Hindlimb muscle (tissue), 1 donor: ENCODE measurements at places on chromosomes 3 and 15.

DNA sequence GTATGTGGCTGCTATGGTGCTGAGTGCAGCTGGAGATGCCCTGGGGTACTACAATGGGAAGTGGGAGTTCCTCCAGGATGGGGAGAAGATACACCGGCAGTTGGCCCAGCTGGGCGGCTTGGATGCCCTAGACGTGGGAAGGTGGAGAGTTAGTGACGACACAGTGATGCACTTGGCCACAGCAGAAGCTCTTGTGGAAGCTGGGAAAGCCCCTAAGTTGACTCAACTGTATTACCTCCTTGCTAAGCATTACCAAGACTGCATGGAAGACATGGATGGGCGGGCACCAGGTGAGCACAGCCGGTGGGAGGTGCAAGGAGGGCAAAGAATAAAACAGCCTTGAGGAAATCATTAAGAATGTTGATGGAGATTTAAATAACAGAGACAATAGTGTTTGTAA is 2.9 kb downstream of the ADPRH start:
- no peak for DNase-seq

GRCh38 chr3:119098619-119099222 is 47.2 kb upstream of the TEX55 start:
- peak; percentile 30 for DNase-seq

DNA sequence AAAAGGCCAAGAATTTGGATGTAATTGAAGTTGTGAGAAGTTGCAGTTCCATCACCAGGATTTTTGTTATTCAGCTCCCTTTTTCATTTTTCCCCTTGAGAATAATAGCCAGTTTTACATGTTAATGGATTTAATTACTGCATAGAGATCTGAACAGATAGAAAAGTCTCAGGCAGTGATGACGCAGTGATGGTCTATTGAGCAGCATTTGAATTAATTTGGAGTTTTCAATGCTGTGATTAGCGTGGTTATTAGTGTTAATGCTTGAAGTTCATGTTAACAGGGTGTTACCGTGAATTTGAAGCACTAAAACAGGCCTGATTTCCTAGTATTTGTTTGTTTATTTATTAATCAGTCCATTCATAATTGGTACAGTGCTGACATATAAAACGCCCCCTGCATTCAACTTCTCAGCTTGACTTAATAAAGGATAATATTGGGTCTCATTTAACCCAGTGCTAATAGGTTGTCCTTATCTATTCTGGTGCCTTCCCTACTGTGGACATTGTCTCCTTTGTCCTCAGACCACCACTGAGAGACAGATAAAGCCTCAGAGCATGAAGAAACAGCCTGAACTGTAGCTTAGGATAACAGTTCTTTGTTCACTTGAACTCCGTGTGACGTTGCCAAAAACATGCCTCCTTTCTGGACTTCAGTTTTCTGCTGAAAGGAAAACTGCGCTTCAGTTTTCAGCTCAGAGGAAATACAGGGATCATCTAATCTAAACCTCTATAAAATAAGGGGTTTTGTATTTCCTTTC is 82.4 kb downstream of the RTP4 start:
- no peak for DNase-seq

- DNase-seq = no peak
These were observed 12.0 kb upstream of the RASGRF1 start for GRCh38 chr15:79102595-79102994.

GRCh38 chr3:67462187-67462586 is 192.2 kb downstream of the SUCLG2 start:
- DNase-seq = no peak

- DNase-seq = no peak
These were observed 647.0 kb upstream of the SGO1 start for GRCh38 chr3:20832963-20833362.

- DNase-seq = peak; percentile 40
These were observed 94.3 kb downstream of the CEMIP start for GRCh38 chr15:80873366-80873952.

DNA sequence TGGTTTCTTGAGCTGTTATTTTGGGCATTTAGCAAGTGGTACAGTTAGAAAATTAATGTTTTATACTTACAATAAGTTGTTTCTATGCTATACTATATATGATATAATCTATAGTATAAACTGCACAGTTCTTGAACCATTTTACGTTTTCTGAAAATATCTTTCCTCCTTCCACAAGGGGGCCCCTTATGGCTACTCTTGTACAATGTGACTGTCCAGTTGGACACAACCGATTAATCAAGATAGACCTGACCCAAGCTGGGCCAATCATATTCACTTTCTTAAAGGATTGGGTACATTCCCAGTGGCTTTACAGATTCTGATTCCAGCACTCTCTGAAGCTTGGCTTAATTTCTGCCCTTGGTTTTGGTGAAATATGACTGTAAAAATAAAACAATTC is 953.4 kb downstream of the AGBL1 start:
- DNase-seq = no peak

DNA sequence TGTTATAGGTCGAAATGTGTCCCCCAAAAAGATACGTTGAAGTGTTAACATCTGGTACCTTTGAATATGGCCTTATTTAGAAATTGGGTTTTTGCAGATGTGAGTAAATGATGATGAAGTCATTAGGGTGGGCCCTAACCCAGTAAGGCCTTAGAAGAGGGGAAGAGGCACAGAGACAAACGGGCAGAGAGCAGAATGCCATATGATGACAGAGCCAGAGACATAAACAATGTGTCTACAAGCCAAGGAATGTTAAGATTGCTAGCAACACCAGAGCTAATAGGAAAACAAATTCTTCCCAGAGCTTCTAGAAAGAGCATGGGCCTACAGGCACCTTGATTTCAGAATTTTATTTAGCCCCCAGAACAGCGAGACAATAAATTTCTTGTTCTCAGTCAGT is 693.1 kb upstream of the NECTIN3 start:
- no peak for DNase-seq

DNA sequence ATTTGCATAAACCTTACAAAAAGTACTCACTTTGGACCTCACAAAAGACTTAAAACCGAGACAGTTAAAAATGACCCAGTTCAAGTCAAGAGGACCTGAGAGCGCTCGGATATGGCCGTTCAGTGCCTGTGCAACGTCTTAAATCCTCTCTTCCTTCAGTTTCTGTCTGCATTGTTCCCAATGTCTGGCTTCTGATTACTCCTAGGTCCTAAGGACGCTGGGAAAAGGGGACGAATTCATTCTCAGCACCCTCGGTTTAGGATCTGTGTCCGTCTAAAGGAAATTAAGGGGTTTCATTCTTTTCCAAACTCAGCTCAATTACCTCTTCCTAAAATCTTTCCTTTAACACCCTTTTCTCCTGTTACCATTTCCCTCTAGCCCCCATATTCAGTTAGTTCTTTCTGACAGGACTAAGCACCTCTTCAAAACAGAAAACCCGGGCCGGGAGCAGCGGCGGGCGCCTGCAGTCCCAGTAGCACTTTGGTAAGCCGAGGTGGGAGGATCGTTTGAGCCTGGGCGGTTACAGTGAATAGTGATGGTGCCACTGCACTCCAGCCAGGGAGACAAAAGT is 970 bp downstream of the DPPA4 start:
- DNase-seq = peak; percentile 30

- no peak for DNase-seq
These were observed 657 bp downstream of the PATL2 start for GRCh38 chr15:44710236-44711095.

GRCh38 chr15:77619883-77620282 is 12.8 kb downstream of the LINGO1 start:
- DNase-seq = no peak

- no peak for DNase-seq
These were observed 133.2 kb downstream of the ALDH1A2 start for GRCh38 chr15:57932348-57932747.

GRCh38 chr15:23687143-23687470 is at the start of gene NDN:
NDN (minus strand) TSS chr15:23687305; CDS start chr15:23687217, 88 bp downstream.
- DNase-seq = peak; percentile 81

GRCh38 chr3:100796556-100796955 is 87.3 kb downstream of the TFG start:
- no peak for DNase-seq

GRCh38 chr3:24765399-24765798 is 270.7 kb upstream of the THRB start:
- DNase-seq = no peak

GRCh38 chr15:75648156-75649000 is 666 bp downstream of the SNX33 start:
- peak; percentile 52 for DNase-seq
